ENCODE measurements at places on chromosomes 2 and 18.

DNA sequence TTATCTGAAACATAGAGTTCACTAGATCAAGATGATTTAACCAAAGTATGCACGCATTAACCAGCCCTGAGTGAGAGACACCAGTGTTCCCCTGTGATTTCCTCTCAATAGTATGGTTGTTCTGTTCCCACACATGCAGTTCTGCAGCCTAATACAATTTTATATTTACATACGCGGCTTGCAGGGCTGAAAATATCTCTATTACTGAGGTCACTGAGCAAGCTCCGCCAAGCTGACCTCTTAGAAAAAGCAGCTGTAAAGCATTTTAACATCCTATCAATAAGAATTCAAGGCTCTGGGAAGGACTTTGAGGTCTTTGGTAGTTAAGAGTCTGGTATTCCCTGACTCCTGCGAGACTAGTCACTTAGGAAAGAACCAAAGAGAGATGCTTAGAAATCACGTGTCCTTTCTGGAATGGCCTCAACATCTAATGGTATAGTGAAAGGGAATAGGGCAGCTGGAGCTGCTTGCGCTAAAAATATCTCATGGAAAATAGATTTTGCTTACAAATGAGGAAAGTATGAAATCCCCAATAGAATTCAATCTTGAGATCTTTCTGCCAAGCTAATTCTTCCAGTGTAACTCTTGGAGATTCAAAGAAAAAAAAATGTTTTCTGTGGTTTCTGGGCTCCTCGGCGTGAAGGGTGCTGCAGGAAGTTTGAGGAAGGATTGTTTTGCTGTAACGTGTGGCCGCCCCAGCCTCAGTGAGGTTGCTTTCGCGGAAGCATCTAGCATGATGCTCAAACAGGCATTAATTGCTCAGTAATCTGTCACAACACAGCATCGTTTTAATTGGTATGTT lies 59.2 kb downstream of the DOCK10 start:
- H3K36me3 ChIP-seq = no peaks in the 10 kb centered on the region
- H3K27ac ChIP-seq = peak overlapping the region; percentile 76
- H3K27me3 ChIP-seq = no peaks in the 10 kb centered on the region
- no peak for DNase-seq

GRCh38 chr2:97950329-97951154 lies 45.2 kb downstream of the TMEM131 start:
- H3K4me3 ChIP-seq = no peak overlapping the region
- no peak for DNase-seq
- no peaks in the 10 kb centered on the region for H3K27me3 ChIP-seq
- peaks cover 16% of the 10 kb centered on the region for H3K4me1 ChIP-seq

- no peak overlapping the region for H3K4me3 ChIP-seq
- peaks cover 21% of the 10 kb centered on the region for H3K4me1 ChIP-seq
- DNase-seq = no peak
- no peaks in the 10 kb centered on the region for H3K27me3 ChIP-seq
- no peak overlapping the region for H3K27ac ChIP-seq
Measured at GRCh38 chr2:85254540-85255300, 73.1 kb downstream of the TGOLN2 start.

- H3K4me3 ChIP-seq = no peak overlapping the region
Measured at GRCh38 chr2:149456285-149456684, 125.9 kb downstream of the LYPD6 start.

DNA sequence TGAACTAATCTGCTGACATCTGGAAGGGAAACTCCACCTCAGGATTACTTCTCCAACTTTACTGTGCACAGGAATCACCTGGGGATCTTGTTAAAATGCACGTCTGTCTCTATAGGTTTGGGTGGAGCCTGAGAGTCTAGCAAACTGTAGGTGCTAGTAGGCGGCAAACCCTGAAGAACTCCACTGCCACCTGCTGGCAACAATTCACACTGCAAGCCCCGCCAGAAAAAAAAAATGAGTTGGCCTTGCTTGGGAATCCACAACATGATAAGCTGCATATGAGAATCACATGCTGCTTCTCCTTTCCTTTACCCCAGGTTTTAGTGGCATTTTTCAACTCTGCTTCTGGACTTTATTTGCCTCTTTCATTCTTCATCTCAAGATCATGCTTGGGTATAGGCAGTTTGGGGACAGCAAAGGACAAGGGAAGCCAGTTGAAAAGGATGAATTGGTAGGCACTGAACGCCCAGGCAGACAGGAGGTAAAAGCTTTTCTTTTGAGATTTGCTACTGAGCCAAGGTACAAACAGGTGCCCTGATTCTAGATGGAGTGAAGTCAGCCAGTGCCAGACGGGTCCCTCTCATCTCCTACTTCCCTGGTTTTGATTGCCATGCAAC lies 88.8 kb downstream of the VIT start:
- H3K27ac ChIP-seq = no peak overlapping the region
- no peak overlapping the region for H3K4me3 ChIP-seq
- no peak for DNase-seq
- H3K36me3 ChIP-seq = no peaks in the 10 kb centered on the region
- H3K27me3 ChIP-seq = no peaks in the 10 kb centered on the region

DNA sequence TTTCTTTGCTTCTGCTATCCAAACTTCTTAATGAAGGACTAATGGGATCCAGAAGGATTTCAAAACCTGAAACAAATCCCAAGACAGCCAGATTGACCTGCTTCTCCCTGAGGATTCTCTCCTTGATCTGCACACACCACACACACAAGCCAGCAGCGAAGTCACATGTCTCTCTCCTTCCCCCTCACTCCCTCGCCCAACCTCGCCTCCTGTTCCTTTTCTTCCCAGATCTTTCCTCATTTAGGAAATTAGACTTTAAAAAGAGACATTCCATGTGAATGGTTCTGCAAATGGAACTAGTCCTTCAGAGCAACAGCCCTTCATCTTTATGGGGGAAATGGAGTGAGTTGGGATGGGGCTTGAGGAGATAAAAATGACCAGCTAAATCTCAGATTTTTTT lies 639.1 kb upstream of the SETBP1 start:
- no peak for DNase-seq
- no peaks in the 10 kb centered on the region for H3K4me1 ChIP-seq
- H3K4me3 ChIP-seq = no peak overlapping the region

DNA sequence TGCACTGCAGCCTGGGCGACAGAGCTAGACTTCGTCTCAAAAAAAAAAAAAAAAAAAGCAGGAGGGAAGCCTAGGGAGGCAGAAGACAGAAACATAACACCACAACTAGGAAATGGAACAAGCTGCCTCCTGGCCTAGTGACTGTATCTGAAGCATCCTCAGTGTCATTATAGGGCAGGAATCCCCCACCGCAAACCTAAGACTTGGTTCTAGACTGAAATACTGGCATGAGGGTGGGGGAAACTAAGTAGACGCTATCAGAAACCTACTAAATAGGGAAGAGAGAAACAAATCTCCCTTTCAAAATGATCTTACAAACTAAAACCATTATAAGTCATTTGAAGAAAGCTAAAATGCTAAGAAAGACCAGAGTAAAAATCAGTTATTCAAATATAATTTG lies 16.4 kb upstream of the SMAD2 start:
- no peak for DNase-seq
- no peaks in the 10 kb centered on the region for H3K27me3 ChIP-seq
- no peaks in the 10 kb centered on the region for H3K36me3 ChIP-seq

DNA sequence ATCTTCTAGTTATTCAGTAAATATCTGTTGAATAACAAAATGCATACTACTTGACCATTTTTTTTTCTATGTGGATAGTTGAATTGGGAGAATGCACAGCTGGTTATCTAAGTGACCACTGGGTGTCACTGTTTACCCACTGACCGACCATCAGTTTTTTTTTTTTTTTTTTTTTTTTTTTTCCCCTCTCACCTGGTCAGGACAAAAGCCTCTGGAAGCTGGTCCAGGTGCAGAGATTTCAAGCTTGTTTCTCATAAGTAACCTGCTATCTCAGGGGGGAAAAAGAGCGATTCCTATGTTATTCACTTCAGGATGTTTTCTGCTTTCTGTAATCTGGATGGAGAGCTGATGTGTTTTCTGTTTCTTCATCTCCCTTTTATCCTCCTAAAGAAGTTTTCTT lies 256.0 kb downstream of the DCDC2C start:
- no peak overlapping the region for H3K4me3 ChIP-seq
- no peaks in the 10 kb centered on the region for H3K4me1 ChIP-seq
- H3K36me3 ChIP-seq = no peaks in the 10 kb centered on the region
- H3K27me3 ChIP-seq = no peaks in the 10 kb centered on the region
- no peak for DNase-seq

GRCh38 chr2:184685999-184686841 lies 87.9 kb downstream of the ZNF804A start:
- no peak overlapping the region for H3K4me3 ChIP-seq
- no peaks in the 10 kb centered on the region for H3K27me3 ChIP-seq
- no peaks in the 10 kb centered on the region for H3K4me1 ChIP-seq
- no peaks in the 10 kb centered on the region for H3K36me3 ChIP-seq
- H3K27ac ChIP-seq = no peak overlapping the region

GRCh38 chr2:118473846-118474540 lies 373.5 kb downstream of the EN1 start:
- H3K4me3 ChIP-seq = no peak overlapping the region
- H3K27me3 ChIP-seq = no peaks in the 10 kb centered on the region
- no peak for DNase-seq
- H3K27ac ChIP-seq = no peak overlapping the region

- no peaks in the 10 kb centered on the region for H3K36me3 ChIP-seq
- no peaks in the 10 kb centered on the region for H3K27me3 ChIP-seq
- peak overlapping the region; percentile 96 for H3K4me3 ChIP-seq
- peak overlapping the region; percentile 89 for H3K27ac ChIP-seq
Measured at GRCh38 chr18:23453680-23454058, 582 bp downstream of the RIOK3 start.

- H3K27ac ChIP-seq = peak overlapping the region; percentile 3
- peaks cover 41% of the 10 kb centered on the region for H3K36me3 ChIP-seq
- H3K4me3 ChIP-seq = no peak overlapping the region
- no peak for DNase-seq
- H3K27me3 ChIP-seq = no peaks in the 10 kb centered on the region
Measured at GRCh38 chr2:27442920-27443282, 720 bp downstream of the KRTCAP3 start.
